Peyer's patch (tissue), 4 donors: ENCODE measurements at places on chromosomes 3 and 15. TPM values are rescaled to one million over a fixed set of nuclear protein-coding genes. Genes with fewer than 3 reads are reported as not detected.

DNA sequence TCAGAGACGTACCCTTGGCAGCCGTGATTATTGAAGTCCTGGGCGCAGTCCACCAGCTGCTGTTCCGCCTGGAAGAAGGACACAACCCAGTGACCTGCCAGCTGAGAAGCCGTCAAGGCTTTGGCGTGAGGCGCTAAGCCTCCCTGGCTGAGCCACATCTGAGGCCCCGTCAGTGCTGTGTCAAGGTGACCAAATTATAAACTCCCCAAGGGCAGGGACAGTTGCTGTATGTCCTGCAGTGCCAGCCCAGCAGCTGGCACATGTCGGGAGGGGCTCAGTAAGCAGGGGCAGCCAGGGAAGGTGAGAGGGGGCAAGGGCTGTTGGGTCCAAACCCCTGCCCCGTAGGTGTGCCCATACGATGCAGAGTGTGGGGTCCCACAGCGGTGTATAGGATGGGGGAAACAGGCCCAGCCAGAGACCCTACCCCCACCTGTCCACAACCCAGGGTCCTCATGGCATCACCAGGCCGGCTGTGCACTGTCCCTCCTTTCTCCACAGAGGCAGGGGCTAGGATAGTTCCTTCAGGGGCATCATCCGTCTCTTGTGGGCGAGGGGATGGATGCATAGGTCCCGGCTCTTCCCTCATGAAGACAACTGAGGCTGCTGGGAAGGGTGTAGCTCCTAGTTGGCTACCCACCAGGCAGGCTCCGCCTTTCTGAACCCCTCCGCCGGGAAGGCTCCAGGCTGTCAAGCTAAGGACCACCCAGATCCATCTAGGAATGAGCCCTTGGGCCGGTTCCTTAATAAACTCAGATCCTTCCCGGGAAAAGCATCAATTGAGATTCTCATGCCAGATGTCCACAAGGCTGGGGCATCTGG is 13.2 kb downstream of the CTSH start:
- DNase-seq: no peak

GRCh38 chr3:9815986-9816385 is 5.9 kb downstream of the TTLL3 start:
- no peak for DNase-seq

ASB14 gene
- total RNA-seq: not detected

DNA sequence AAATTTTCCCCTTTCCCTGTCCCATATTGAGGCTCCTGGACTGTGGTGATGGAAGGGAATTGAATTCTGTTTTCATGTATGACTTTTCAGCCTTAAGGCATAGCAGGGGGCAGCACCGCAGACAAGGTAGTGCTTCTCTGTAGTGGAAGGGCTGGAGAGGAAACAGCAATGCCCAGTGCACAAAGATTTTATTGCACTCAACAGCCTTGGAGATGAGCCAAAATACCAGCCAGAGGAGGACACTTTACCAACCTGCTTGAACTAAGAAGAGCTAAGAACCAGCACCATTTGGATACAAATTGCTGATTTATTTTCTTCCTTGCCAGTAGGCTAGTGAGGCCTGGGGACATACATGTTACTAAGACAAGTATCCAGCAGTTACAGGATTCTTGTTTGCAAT is 98.7 kb downstream of the KCNMB2 start:
- DNase-seq: no peak

GRCh38 chr15:75327491-75327890 is 8.4 kb upstream of the COMMD4 start:
- DNase-seq: no peak

- no peak for DNase-seq
These were observed 40.2 kb downstream of the ARPP21 start for GRCh38 chr3:35679409-35680080.

ARID3B gene
- total RNA-seq: 28.1 TPM

- no peak for DNase-seq
These were observed 40.5 kb upstream of the B3GNT5 start for GRCh38 chr3:183212565-183212964.
